ENCODE measurements at places on chromosomes 4 and X.

- no peak for DNase-seq
These were observed 38.8 kb downstream of the GAB1 start for GRCh38 chr4:143375326-143376073.

DNA sequence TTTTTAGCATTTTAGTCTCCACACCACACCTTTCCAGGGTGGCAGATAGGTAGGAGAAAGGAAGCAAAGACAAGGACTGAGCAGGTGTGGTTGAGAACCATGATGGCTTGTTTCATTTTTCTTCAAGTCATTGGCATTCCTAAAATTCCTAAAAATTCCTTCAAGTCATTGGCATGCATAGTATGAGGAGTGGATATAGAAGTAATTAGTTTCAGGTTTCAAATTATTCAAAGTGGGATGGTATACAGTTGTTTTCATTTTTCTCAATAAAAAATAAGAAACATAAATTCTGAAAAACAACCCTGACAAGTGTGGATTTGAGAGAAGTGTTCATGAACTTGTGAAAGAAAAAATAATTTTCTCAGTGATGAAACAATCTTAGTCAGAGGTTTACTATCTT is 22.3 kb upstream of the HERC3 start:
- DNase-seq = no peak

- DNase-seq = no peak
These were observed 134.9 kb upstream of the GRIA3 start for GRCh38 chrX:123049071-123049625.

DNA sequence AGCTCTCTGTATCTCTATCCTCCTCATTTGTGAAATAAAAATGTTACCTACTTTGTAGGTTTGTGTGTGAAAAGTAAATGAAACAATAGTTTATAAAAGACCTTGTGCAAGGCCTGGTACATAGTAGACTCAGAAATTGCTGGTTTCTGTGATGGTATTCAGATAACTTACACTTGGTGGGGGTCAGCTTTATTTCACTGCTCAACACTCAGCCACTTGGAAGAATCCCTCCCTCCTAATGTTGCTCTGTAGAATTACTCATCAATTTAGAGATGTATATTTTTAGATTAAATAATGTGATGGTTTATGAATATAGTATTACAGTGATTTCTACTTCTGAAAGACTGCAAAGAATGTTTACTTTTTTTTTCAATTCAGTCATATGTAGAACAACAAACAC is 32.7 kb downstream of the SMARCAD1 start:
- no peak for DNase-seq

DNA sequence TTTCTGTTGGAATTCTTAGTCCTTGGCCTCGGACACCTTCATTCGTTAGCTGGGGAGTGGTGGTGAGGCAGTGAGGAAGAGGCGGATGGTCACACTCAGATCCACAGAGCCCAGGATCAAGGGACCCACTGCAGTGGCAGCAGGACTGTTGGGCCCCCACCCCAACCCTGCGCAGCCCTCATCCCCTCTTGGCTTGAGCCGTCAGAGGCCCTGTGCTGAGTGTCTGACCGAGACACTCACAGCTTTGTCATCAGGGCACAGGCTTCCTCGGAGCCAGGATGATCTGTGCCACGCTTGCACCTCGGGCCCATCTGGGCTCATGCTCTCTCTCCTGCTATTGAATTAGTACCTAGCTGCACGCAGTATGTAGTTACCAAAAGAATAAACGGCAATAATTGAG is 23.4 kb downstream of the PIGG start:
- no peak for DNase-seq

GRCh38 chr4:80309294-80310004 is 26.1 kb upstream of the CFAP299 start:
- no peak for DNase-seq

GRCh38 chr4:20298455-20298854 is 46.8 kb downstream of the SLIT2 start:
- no peak for DNase-seq

Data from stimulated activated CD8-positive, alpha-beta memory T cell treated with anti-CD3 and anti-CD28 coated beads, Interleukin-4, amount 100 ng/mL, for 48 hours (primary cell).